ENCODE measurements at places on chromosomes 4 and X.
A peak's percentile ranks its signal among the peaks of the same experiment; 100 is the strongest.

DNA sequence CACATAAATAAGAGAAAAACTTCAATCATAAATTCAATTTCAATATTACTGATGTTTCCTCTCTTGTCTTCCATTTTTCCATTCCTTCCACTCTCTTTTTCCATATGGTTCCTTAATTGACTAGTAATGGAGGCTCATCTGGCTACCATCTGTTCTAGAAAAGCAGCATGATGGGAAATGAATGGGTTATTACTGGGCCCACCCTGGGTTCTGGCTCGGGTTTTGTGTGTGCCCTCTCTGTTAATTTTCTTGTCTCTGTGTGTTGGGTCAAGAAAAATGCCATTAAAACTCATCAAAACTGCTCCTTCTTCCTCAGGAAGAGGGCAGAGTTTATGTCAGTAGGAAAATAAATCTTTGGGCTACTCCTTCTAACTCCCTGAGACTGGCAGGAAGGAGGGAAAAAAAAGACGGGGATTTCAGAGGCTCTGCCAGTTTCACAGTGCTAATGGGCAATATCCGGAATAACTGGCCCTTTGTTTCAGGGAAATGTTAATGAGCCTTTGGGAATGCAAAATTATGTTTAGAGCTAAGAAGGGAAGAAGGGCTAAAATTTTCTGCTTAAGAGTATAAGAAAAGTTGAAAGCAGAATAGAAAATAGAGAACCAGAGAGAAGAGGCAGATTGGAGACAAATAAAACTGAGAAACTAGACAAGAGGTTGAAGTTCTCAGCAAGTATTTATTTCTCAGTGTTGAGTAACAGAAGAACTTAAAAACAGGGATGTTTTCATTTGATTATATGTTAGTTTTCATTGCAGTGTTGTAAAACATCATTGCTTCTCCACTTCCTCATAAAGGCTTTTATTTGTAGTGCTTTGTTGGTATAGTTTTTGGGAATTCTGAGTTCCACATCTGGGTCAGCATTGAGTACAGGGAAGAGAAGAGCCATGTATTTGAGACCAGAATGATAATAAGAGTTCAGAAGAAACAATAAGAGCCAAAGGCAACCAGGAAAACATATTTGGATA, 19.7 kb downstream of the GABRB1 start:
- DNase-seq: no peak

- DNase-seq: no peak
Observed at GRCh38 chr4:15240764-15241163, 187.1 kb upstream of the C1QTNF7 start.

- no peak for DNase-seq
Observed at GRCh38 chr4:15202481-15202880, 200.2 kb downstream of the CPEB2 start.

DNA sequence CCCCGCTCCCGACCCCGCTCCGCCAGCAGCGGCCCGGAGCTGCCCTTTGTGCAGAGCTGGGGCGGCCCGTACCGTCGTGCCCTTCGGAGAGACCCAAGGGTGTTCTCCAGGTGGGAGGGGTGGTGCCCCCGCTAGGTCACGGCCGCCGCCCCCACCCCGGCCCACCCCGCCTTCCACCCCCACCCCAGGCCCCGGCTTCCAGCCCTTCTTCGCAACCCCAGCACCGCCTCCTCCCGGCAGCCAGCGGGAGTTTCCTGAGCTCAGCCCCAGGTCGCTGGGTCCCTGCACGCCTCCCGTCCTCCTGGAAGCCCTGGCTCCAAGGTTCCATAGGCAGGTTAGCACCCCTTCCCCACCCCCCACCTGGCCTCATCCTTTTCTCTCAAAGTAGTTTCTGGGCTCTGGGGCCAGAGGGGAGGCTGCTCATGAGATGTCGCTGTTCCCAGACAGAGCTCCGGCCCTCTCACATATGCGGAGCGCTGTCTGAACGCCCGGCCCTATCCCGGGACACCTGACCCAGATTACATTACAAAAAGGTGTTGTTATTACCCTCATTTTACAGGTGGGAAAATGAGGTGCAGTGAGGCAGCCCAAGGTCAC, 25.2 kb upstream of the FGFR3 start:
- no peak for DNase-seq

GRCh38 chr4:6253111-6253510, 16.5 kb upstream of the WFS1 start:
- DNase-seq: no peak

GRCh38 chr4:11546391-11547175, 117.9 kb upstream of the HS3ST1 start:
- no peak for DNase-seq

DNA sequence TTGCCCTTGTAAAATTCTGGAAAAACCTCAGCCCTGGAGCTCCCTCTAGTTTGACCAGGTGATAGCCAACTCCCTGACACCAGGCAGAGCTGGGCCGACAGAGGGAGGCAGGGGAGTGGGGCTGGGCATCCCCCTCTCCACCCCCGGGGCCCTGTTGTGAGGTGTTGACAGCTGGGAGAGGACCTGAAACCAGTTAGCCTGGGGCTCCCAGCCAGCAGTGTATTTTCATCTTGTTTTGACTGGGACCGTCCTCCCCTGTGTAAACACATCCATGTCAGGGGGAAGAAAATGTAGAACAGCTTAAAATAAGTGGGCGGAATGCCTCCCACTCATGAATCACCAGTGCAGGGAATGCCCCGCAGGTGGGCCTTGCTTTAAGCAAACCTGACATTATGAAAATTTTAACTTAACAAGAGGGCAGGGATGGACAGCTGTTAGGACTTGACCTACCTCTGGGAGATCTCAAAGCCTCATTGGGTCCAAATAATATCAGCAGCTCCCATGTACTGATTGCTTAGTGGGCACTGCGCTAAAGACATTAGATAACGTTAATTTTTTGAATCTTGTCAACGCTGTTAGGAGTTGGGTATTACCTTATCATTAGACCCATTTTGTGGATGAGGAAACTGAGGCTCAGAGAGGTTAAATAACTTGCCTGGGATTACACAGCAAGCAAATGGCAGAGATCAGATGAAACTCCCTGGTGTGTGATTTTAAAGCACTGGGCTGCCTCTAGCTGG, 45.9 kb downstream of the TSC22D3 start:
- no peak for DNase-seq

DNA sequence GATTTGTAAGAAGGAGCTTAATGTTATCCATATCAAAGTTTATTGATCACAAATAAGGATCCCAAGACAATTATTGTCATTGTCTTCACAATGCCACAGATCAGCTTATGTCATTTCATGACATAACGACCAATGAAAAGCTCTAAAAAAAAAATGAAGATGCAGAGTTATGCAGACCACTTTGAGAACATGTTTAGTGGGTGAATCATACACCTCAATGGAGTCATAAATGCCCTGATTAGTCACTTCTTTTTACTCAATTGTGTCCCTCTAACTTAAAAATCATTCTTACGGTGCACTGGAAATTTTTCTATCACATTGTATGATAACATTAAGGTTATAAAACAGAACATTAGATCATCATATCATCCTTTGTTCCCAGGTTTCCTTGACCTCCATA, 87.6 kb upstream of the GABRG1 start:
- DNase-seq: no peak

DNA sequence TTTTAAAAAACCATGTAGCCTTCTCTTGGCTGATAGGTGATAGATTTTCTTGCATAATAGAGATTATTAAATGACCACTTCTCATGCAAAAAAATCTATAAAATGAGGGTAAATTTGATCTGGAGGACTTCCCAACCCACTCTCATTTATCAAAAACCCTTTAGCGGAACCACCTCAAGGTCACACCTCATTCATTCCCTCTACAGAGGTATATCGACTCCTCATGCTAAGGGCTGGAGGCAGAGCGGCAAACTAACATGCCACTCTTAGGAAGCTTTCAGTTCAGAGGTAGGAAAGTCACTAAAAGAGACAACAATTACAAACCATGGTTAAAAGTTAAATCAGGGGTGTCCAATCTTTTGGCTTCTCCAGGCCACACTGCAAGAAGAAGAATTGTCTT, 90.0 kb downstream of the COX7B2 start:
- DNase-seq: no peak

DNA sequence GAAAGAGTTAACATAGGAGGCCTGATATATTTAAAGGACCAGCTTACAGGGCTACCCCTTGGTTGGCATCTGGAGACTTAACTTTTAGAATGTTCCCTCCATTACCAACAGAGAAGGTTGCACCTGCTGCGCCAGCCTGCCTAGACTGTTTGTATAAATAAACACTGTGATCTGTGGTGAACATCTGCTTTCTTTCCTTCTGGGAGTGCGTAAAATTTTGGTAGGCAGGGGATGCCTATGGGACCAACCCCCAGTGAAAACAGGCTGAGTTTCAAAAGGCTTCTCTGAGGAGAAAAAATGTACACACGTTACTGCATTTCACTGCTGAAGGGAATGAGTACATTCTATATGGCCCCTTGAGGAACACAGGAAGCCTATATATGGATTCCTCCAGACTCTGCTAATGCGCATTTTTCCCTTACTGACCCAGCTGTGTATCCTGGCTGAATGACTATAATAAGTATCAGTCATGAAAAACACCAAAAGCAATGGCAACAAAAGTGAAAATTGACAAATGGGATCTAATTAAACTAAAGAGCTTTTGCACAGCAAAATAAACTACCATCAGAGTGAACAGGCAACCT, 13.8 kb downstream of the CENPC start:
- no peak for DNase-seq

DNA sequence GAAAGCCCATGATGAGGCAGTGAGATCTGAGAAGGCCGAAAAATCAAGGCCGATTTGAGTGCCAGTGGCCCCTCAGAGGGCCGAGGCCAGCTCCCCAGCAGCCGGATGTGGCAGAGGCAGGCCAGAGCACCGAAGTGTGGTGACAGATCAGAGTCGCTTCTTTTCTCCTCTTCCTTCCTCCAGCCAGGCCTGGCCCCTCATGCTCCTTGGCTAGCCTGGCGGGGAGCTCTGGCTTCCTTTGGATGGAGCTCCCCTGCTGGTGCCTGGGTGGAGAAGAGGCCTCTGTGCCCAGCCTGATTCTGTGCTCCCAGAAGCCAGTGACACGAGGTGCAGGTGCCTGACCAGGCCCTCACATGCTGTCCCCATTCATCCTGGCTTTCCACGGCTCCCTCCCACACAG, 127.2 kb upstream of the PABPC4L start:
- no peak for DNase-seq

DNA sequence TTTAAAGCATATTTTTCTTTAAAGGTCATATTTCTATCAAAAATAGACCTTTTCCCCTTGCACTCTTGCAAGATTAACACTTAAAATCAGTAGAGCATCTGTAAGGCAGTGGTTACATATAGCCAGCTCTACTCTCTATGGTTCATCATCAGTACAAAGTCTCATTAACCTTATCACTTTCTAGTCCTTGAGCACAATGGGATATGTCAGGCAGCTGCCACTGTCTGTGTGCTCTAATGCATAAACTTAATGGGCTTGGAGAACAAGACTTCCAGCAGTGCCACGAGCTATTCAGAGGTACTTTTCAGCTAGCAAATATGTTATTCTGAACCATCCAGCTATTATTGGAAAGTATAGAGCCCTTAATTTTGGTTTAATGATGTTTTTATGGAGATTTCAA, 393.7 kb downstream of the GASK1B start:
- no peak for DNase-seq

DNA sequence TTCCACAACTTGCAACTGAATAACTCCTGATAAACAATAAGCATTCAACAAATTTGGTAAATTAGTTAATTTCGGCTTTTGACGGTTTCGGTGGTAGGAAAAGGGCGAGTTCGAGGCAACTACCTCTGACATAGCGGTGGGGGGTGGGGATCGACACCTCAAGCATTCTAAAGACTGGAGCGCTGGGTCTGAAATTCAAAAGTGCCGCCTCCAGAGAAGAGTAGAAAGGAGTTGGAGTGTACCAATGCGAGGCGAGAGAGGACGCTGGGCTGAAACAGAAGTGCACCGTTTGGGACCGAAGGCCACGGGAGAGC, 725 bp downstream of the SMC1A start:
- DNase-seq: no peak

DNA sequence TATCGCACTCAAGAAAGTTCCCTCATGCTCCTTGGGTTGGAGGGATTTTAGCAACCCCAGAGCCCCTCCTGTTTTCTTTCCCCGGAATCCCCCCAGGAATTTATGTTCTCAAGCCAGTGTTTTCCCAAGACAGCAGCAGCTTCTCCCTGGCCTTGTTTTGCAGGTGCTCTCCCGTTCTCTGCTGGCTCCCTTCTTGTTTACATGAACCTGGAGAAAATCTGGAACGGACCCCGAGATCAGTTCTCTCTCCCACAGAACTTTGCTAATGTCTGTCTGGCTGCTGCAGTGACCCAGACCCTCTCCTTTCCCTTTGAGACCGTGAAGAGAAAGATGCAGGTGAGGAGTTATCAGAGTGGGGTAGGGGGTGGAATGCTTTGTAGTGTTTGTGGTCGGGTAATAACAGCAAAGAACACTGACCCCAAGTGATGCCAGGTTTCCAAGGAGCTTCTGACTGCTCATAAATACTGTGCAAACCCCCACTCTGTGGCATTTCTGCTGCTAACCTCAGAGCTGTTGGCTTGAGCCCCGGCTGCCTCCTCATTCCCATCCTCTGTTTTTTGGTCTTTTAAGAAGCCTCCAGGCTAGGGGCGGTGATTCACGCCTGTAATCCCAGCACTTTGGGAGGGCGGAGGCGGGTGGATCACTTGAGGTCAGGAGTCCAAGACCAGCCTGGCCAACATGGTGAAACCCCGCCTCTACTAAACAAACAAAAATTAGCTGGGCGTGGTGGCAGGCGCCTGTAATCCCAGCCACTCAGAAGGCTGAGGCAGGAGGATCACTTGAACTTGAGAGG, 11.1 kb downstream of the SLC25A43 start:
- peak; percentile 51 for DNase-seq

GRCh38 chr4:64598066-64598465, 188.8 kb upstream of the TECRL start:
- DNase-seq: no peak

DNA sequence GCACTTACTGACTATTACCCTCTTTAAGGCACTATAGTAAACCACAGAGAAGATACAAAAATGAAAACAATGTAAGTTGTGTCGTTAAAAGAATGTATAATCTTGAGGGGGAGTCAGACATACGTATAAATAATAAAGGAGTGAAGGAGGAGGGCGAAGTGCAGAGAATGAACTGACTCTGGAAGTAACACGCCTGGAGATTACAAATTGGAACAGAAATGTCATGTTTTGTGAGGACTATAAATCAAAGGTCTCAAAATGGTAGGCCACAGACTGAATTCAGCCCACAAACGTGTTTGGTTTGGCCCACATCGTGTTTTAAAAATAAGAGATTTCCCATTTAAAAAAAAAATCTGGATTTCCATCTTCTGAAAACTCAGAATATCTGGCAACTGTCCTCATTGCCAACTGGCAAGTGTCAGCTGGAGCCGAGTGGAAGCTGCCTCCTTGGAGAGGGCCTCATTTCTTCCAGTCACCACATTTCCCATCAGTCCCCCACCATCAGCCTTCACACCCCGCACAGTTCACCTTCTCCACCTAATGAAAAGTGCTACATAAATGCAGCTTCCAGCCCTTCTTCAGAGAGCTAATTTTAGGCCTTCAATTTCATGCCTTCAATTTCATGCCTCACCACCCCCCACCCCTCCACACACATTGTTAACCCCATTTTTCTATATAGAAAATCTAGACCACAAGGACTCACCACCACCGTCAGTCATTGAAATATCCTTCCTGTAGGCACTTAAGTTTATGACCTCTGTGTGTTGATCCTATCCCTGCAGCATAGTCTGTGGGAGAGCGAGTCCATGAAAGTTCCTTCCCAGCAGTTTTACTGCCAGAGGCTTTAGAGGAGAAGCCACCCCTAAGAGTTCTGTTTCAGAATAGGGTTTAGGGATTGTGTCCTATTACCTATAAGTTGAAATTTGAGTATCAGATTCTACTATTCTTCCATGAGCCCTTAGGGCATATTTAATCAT, 32.0 kb upstream of the COL25A1 start:
- DNase-seq: no peak

- no peak for DNase-seq
Observed at GRCh38 chr4:186634591-186635128, 79.3 kb upstream of the MTNR1A start.

All from H54 (cell line).